ENCODE measurements at places on chromosomes 3 and 15. TPM values are rescaled to one million over a fixed set of nuclear protein-coding genes. Genes with fewer than 3 reads are reported as not detected.

- DNase-seq, result no peak
Measured at GRCh38 chr15:37220949-37221670, 120.8 kb upstream of the MEIS2 start.

DNA sequence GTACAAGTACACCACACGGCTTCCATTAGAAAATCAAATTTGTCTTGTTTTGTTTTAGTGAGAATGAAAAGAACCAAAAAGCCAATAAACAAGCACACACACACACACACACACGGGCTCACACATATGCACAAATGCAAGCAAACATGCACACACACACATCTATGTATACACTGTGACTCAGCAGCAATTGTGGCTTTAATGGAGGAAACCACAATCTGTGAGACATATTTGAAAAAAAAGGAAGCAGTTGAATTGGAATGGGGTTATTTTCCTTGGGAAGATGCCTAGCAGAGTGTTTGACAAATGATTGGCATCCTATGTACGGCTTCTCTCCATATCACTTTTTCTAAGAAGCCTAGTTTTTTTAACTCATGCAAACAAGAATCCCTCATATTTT is 201.1 kb upstream of the ARRDC4 start:
- DNase-seq, result no peak

DNA sequence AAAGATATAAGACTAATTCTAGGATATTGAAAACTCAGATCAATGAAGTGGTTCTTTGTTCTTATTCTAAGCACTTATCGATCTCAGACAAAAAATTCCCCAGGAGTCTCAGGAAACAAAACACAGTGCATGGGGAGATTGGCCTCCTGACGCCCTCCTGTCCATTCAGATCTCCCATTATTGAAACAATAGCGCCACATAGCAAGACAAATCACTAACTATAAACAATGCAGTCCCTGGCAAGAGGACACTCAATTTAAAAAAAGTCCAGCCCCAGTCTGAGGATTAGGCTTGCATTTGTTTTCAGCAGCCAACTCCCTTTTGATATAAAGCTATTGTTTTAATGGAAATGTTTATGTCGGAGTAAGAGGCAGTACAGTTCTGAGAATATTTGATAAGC is 528.2 kb downstream of the GABRG3 start:
- DNase-seq, result no peak

- no peak for DNase-seq
Measured at GRCh38 chr15:31387479-31388118, 61.0 kb downstream of the KLF13 start.

GRCh38 chr3:17640466-17640865 is 102.0 kb downstream of the TBC1D5 start:
- no peak for DNase-seq

GRCh38 chr3:120793601-120794000 is 51.1 kb downstream of the GTF2E1 start:
- DNase-seq, result no peak

GRCh38 chr3:133940536-133940935 is 44.9 kb upstream of the RAB6B start:
- no peak for DNase-seq

GRCh38 chr15:66883284-66883911 is 181.4 kb downstream of the SMAD6 start:
- peak; percentile 97 for DNase-seq

GRCh38 chr3:13391308-13391707 is 28.8 kb downstream of the NUP210 start:
- no peak for DNase-seq

GRCh38 chr3:87145553-87145952 is 81.6 kb upstream of the CHMP2B start:
- no peak for DNase-seq

- no peak for DNase-seq
Measured at GRCh38 chr3:45145223-45145622, 955 bp downstream of the CDCP1 start.

- peak; percentile 7 for DNase-seq
Measured at GRCh38 chr3:27279123-27279522, 90.1 kb downstream of the NEK10 start.

The CHRD gene
- total RNA-seq, result not detected

The ZNF662 gene
- total RNA-seq, result 9.2 TPM

The BFSP2 gene
- total RNA-seq, result not detected

The PPP1R14D gene
- total RNA-seq, result 0.55 TPM

The DLL4 gene
- 0.55 TPM for total RNA-seq

Measured in PC-9 (cell line).